ENCODE measurements at places on chromosomes 2 and 18. TPM values are rescaled to one million over a fixed set of nuclear protein-coding genes. Genes with fewer than 3 reads are reported as not detected.

Gene DYNAP
- not detected for total RNA-seq

Gene CCDC195
- not detected for total RNA-seq

Gene TMEM163
- total RNA-seq = not detected

Gene CCDC142
- total RNA-seq = 27.6 TPM

Gene CCNYL1
- 13.7 TPM for total RNA-seq

Gene TDRD15
- not detected for total RNA-seq

Gene GAL3ST2
- not detected for total RNA-seq

Gene ICA1L
- total RNA-seq = 7.1 TPM

Gene NR4A2
- 0.33 TPM for total RNA-seq

Gene GIGYF2
- 54.5 TPM for total RNA-seq

Gene FSIP2
- 0.15 TPM for total RNA-seq

Gene DSG1
- total RNA-seq = not detected

Gene UGT1A8
- not detected for total RNA-seq

Gene SLC4A3
- total RNA-seq = 1.2 TPM

Gene SLC39A6
- 70.1 TPM for total RNA-seq

Gene MRPL33
- total RNA-seq = 88.9 TPM

Gene DCAF17
- total RNA-seq = 20.7 TPM

Gene PIEZO2
- 3.0 TPM for total RNA-seq

Gene ANKRD29
- 8.6 TPM for total RNA-seq

Gene DNAJC5G
- total RNA-seq = not detected

Gene CSRNP3
- 3.0 TPM for total RNA-seq

Gene EVA1A
- total RNA-seq = 32.1 TPM

Gene CPO
- 0.17 TPM for total RNA-seq

Gene POTEC
- total RNA-seq = not detected

All from smooth muscle cell of trachea (primary cell).